ENCODE measurements at places on chromosomes 4 and X.

DNA sequence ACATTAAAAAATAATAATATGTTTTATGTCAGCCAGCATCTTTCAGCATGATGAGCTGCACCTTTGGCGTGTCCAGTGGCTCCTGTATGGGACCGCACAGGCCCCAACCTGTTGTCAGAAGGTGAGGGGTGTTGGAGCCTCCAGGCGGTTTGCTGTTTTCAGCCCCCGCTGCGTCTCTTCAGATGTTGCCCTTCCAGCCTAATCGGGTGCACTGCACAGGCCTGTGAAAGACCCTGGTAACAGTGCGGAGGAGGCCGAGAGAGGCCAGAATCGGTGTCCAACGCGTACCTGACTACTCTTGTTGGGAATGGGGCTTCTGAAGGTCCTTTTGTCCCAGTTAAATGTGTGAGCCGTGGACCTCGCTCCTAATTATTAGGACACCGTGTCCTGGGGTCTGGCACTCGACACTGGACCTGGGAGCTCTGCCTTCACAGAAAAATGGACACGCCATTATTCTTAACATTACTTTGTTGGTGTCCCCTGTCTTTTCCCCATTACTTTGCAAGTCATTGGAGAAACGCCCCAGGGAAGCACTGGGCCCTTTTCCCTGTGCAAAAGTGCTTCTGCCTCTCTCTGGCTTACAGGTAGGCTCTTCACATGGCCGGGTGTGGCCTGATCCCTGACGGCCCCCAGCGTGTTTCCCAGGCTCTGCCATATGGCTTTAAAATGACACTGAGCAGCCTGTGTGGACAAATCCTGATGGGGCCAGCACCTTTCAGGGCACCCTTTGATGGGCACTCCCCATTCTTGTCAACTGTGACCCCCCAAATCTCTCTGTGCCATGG lies 51.2 kb downstream of the TBC1D14 start:
- no peak for DNase-seq

DNA sequence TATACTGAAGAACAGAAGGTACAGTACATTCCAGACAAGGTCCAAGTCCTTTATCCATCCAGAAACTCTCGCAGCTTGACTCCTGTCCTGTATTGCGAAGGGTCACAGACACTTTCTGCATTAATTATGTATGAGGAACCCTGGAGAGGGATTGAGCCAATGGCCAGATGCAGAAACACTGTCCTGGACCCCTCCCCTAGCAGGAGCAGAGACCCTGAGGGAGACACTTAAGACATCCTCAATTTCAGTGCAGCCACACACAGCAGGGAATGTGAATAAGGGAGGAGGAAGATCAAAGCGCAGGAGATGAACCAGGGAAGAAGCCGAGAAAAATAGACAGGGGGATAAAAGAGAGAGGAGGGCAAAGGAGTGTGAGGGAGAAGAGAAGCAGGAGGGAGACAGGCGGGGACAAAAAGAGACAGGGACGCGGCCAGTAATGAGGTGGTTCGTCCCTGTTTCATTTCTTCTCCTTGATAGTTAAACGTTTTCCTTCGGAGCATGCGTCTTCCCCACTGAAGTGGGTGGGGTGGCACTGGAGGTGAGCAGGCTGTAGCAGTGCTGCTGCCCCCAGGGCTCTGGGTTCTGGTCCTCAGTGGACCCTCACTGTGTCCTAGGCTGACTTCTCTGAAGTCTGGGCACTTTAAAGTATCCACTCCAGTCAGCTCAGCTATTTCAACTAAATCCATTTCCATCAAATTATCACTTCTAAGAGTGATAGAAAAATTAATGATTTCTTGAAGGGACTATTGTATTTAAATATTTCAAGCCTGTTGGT lies 356.4 kb upstream of the NOCT start:
- DNase-seq = no peak

GRCh38 chr4:91684955-91685354 lies 618.8 kb upstream of the GRID2 start:
- no peak for DNase-seq

DNA sequence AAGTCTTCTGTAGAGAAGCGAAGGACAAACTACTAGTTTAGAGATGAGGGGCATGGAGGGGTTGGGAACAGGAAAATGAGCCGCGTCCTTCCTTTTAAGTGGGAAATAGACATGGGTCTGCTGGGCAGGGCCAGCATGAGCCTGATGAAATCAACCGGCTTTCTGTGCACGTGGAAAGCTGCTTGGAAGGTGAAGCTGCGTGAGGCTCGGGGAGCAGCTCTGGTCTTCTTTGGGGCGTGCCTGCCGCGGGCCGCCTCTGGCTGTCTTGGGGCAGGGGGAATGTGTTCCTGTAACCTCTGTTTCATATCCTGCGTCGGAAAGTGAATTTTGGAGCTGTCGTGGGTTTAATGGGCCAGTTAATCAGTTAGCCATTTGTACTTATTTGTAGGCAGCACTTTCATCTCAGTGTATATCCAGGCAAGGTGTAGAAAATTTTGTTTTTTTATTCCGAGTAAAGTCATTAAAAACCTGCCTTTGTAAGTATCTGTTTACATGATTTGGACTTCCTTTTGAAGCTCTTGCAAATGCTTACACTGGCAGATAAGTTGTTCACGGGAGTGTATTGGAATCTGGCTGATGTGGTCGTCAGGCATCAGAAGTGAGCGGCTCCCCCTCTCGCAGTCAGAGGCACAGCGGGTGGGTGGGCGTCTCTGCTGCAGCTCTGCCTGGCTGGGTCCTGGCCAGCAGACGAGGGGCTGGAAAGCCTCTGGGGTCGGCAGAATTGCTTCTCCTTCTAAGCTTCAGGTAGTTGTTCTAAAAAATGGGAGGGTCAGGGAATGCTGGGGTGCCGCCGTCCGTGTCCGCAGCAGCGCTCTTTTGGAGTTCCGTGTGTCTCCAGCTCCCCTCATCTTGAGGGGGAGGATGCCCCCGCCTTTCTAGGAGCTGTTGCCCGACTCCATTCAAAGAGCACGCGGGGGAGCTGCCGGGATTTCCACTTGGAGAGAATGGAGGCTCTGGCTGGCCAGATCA lies 70.5 kb upstream of the HGFAC start:
- DNase-seq = no peak

GRCh38 chrX:40449956-40450706 lies 130.6 kb upstream of the ATP6AP2 start:
- no peak for DNase-seq

DNA sequence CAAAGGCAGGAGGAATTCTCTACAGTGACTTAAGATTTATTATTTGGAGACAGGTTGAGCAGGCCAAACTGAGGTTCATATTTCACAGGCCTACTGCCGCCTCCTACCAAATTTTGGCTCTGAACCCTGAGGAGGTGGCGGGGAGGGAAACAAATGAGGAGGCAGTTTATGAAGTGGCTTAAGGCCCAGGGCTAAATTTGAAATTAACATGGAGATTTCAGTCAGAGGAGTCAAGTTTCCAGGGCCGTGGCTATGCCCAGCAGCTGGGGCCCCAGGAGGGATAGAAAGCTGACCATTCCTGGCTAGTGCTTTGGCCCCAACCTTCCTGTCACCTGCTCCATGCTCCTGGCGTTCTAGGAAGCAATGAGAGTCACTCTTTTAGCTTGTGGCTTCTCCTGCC lies 73.4 kb upstream of the ARHGAP36 start:
- DNase-seq = no peak

DNA sequence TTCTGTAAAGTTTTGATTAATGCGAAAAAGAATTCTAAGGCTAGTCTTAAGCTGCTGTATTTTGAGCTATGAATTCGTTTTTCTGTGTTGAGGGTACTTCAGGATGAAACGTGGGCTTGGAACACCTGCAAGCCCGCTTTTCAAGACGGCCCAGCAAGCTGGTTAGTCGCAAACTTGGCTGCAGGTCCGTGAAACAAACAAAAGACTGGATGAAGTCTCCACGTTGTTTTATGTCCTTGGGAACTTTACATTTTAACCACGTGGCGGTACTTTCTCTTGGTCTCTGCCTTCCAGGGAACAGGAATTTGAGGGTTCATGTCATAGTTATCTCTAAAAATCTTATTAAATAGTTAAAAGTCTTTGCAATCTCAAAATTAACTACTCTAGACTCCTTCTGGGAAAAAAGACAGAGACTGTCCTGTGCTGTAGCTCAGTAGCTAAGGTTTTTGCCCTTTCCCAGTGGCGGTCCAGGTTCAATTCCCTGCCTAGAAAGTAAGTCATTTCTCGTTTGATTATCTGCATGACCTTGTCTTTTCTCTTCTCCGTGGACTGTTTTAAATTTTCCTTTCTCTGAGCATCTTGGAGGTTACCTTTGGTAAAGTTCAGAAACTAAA lies 21.0 kb downstream of the TENM3 start:
- no peak for DNase-seq

DNA sequence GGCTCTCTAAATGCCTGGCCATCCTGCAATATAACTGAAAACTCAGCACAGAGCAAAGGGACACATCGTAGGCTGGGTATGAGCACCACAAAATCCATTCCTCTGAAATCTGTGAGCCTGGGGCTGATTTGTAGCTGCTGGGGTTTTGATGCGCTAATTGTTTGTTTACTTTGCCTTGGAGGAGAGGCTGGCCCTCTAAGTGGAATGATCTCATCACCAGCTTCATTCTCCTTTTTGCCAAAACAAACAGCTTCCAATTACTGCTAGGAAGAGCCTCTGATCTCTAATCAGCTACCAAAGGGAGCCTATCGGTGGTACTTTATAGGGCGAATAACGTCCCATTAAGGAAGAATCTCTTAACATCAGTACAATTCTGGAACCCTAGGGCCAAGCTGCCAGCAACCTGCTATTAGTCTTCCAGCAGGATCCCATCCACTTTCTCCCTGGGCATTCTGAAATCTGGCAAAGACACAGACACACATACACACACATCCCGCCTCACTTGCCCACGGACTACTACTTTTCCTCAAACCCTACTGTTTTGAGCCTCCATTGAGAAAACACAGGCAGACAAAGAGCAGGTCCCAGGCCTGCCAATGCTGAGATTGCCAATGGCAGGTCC lies 5.8 kb downstream of the ANOS1 start:
- no peak for DNase-seq
